Activated CD8-positive, alpha-beta T cell treated with anti-CD3 and anti-CD28 coated beads, Interleukin-2, amount 10 ng/mL, durations not matched to agents 7 days and 5 days (primary cell): ENCODE measurements at places on chromosomes 12 and 14. TPM values are rescaled to one million over a fixed set of nuclear protein-coding genes. Genes with fewer than 3 reads are reported as not detected.

- DNase-seq: no peak
These were observed 326.7 kb upstream of the TMPO start for GRCh38 chr12:98188650-98189077.

DNA sequence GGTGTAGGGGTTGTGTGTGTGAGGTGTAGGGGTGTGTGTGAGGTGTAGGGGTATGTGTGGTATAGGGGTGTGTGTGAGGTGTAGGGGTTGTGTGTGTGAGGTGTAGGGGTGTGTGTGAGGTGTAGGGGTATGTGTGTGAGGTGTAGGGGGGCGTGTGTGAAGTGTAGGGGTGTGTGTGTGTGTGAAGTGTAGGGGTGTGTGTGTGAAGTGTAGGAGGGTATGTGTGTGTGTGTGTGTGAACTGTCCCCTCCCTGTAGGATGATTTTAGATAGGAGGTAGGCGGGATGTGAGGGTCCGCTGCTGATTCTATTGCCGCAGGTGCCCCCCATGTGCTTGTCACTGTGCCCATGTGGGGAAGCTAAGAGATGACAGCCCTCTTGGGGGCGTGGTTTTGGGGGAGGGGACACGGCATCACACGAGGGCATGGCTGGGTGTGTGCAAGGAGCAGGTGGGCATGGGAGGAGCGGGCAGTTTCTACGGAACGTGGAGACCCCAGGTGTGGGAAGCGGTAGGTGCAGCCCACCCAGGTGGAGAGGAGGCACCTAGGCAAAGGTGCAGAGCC lies 88.5 kb downstream of the DDX51 start:
- DNase-seq: no peak

DNA sequence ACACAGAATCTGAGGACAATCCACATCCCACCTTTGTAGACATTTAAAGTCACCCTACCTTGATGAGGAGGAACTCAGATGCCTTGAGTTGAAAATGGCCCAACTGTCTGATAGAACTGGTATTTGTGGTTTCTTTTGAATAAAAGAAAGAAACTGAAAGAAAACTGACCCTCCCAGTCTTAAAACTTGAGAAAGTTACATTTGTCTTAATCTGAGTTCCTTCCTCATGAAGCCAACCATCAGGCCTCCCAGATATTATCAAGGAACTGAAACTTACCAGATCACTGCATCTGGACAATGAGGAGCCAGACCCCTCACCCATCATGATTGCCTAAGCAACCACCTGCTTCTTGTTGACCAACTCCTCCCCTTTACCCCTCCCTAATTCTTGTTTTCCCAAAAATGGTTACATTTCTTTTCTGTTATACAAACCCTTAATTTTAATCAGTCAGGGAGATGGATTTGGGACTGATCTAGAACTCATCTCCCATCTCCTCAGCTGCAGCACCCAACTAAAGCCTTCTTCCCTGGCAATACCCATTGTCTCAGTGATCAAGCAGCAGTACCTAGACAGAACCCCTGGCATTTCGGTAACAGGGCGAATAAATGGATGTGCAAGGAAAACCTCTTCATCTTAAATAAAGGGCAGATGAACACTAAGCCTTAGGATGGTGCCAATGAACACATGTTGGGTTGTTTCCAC lies 72.0 kb upstream of the RESF1 start:
- DNase-seq: no peak

DNA sequence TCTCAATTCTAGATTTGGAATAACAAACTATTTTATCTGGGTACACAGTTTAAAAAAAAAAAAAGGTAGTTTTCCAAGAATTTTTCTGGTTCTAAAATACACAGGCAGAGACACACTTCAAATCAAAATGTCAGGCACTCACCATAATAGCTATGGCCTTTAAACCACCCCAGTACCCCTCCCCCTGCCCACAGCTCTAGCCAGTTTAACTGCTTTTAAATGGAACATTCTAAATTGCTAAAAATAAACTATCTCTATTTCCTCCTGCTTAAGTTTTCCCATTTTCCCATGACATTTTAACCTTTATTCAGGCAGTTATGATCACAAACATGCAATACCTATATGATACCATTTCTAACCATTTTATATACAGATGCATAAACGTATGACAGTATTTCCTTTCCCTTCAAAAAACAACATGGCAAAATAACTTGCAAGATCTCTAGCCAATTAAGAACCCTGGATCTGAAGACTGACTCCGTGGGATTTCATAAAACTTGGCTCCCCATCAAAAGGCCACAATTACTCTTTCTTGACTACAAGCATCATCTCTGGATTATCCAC lies 46.3 kb downstream of the PPP2R5E start:
- DNase-seq: no peak

Gene INHBE
- total RNA-seq: not detected

Gene KRT74
- not detected for total RNA-seq

Gene PPP4R4
- 0.16 TPM for total RNA-seq

Gene BCL2L14
- total RNA-seq: 3.1 TPM
